Left lobe of liver (tissue), 2 donors: ENCODE measurements at places on chromosomes 13 and 19. TPM values are rescaled to one million over a fixed set of nuclear protein-coding genes. Genes with fewer than 3 reads are reported as not detected.

Gene ZNF729
- not detected for total RNA-seq

Gene SSC5D
- total RNA-seq = 0.81 TPM

Gene AMH
- 0.93 TPM for total RNA-seq

Gene NOP53
- 80.3 TPM for total RNA-seq

Gene ERICH4
- not detected for total RNA-seq

Gene S1PR2
- total RNA-seq = 1.9 TPM

Gene CYP4F12
- total RNA-seq = 98.6 TPM

Gene MCEMP1
- total RNA-seq = 0.18 TPM

Gene KL
- total RNA-seq = 0.05 TPM

Gene ZNF471
- 1.3 TPM for total RNA-seq

Gene MUC16
- total RNA-seq = not detected

Gene SMAD9
- 0.70 TPM for total RNA-seq

Gene FCAR
- total RNA-seq = 0.55 TPM

Gene GPR180
- 4.7 TPM for total RNA-seq

Gene TGFBR3L
- total RNA-seq = 3.4 TPM

Gene KLHL1
- not detected for total RNA-seq

Gene KLF2
- total RNA-seq = 8.5 TPM

Gene ZNF90
- 0.43 TPM for total RNA-seq

Gene ZNF766
- total RNA-seq = 5.5 TPM

Gene ZNF571
- total RNA-seq = 1.4 TPM

Gene KCNN4
- 0.43 TPM for total RNA-seq

Gene VSTM1
- total RNA-seq = not detected

Gene NLRP4
- not detected for total RNA-seq

Gene CATSPERD
- total RNA-seq = not detected

Gene MIR17HG
- 1.9 TPM for total RNA-seq

Gene PLK5
- not detected for total RNA-seq

Gene FBXW9
- total RNA-seq = 3.3 TPM

Gene ADM5
- 0.86 TPM for total RNA-seq

Gene FFAR1
- total RNA-seq = not detected
